ENCODE measurements at places on chromosomes 6 and 20. TPM values are rescaled to one million over a fixed set of nuclear protein-coding genes. Genes with fewer than 3 reads are reported as not detected.
A peak's percentile ranks its signal among the peaks of the same experiment; 100 is the strongest.

- no peak overlapping the region for H3K27ac ChIP-seq
- no peaks in the 10 kb centered on the region for H3K4me1 ChIP-seq
- H3K36me3 ChIP-seq = no peaks in the 10 kb centered on the region
- no peaks in the 10 kb centered on the region for H3K27me3 ChIP-seq
- DNase-seq = no peak
Observed at GRCh38 chr6:69261010-69261409, 535.8 kb downstream of the LMBRD1 start.

DNA sequence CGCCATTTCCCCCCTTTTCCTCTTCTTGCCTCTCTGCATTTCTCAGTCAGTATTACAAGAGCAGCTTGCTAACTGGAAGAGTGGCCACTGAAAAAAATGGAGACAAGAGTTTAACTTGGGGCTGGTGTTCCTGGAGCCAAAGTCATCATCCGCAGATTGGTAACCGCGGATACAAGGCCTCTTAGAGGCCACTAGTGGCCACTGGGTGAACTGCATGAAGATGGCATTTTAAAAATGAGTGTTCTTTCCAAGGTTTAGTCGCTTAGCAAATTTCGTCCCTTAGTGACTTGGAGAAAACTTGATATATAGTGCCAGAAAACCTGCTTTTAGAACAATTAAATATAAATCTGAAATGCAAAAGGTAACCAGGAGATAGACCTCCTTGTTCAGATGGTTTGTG is 4.8 kb downstream of the F13A1 start:
- H3K27me3 ChIP-seq = peaks cover 48% of the 10 kb centered on the region
- peaks cover 22% of the 10 kb centered on the region for H3K4me1 ChIP-seq
- H3K4me3 ChIP-seq = no peak overlapping the region
- DNase-seq = peak; percentile 19
- peak overlapping the region; percentile 27 for H3K27ac ChIP-seq
- H3K36me3 ChIP-seq = no peaks in the 10 kb centered on the region

DCDC2 gene
- not detected for polyA plus RNA-seq

DNA sequence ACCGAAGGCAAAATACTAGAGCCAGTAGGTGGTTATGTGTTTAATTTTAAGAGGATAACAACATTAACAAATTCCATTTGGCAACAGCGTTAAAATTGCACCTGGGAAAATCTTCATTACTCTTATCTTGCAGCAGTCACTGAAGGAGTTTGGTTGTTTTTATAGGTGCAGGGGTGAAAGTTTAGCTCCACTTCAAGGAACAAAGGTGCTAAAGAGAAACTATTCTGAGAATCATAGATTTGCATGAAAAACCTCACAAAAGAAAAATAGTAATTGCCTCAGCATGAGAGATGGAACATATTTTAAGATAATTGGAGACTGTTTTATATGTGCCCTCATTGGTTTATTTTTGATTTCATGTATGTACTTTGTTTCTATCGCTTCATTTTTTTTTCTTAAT is 444.4 kb downstream of the UTRN start:
- peaks cover 29% of the 10 kb centered on the region for H3K36me3 ChIP-seq
- peaks cover 19% of the 10 kb centered on the region for H3K4me1 ChIP-seq
- no peak overlapping the region for H3K27ac ChIP-seq
- no peak for DNase-seq
- H3K27me3 ChIP-seq = no peaks in the 10 kb centered on the region

C6orf163 gene
- polyA plus RNA-seq = 0.24 TPM

DNA sequence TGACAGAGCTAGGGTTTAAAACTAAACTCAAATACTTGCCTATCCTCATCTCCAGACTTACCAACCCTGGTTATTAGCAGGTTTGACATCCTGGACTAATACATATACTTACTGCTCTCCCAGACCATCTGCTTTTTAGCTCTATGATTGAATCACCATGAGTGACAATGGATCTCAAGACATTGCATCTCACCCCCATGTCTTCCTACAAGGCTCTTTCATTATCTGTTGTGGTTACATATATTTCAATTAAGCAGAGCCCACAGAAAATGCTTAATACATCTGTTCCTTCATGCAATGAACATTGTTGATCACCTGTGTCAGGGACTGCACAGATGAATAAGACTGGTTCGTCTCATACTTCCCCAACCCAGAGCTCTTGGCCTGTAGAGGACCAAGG is 19.4 kb downstream of the SAMD3 start:
- H3K36me3 ChIP-seq = no peaks in the 10 kb centered on the region
- no peak overlapping the region for H3K4me3 ChIP-seq
- no peak for DNase-seq
- H3K4me1 ChIP-seq = peaks cover 3% of the 10 kb centered on the region
- no peak overlapping the region for H3K27ac ChIP-seq
- H3K27me3 ChIP-seq = no peaks in the 10 kb centered on the region

SEMG1 gene
- polyA plus RNA-seq = not detected

DNA sequence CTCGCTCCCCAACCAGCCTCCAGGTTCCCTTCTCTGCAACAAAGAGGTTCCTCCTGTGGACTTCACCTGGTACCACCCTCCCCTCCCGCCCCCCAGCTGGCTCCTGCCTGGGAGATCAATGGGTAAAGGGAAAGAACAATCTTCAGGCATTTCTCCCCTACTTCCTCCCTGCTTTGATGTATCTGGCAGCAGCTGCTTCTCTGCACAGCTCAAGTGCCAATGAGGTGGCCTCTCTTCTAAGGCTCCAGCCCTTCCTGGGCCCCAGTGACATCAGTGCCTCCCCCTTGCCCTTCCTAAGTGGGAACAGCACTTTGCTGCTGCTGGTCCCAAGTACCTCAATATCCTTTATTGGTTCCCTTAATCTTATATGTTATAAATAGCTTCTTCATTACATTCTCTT is 23.5 kb downstream of the MOCS1 start:
- H3K27me3 ChIP-seq = peaks cover 14% of the 10 kb centered on the region
- no peak overlapping the region for H3K27ac ChIP-seq
- DNase-seq = no peak
- no peaks in the 10 kb centered on the region for H3K4me1 ChIP-seq

Measured in naive B cell (primary cell).